ENCODE measurements at places on chromosomes 2 and 18.

DNA sequence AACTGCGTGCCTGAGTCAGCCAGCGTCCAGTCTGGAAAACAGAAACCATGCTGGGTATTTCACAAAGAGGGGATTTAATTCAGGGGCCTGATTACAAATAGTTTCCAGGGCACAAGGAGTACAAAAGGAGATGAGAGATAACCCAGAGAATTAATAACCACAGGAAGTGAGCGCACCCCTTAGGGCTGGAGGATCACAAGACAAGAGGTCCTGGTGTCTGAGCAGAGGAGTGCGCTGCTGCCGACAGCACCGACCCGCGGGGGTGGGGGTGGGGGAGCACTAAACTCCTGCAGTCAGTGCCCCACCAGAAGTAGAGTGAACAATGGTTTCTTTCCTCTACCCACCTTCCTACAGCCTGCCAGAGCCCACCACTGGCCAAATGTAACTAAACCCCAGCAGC lies 20.8 kb upstream of the MAL start:
- DNase-seq = no peak

DNA sequence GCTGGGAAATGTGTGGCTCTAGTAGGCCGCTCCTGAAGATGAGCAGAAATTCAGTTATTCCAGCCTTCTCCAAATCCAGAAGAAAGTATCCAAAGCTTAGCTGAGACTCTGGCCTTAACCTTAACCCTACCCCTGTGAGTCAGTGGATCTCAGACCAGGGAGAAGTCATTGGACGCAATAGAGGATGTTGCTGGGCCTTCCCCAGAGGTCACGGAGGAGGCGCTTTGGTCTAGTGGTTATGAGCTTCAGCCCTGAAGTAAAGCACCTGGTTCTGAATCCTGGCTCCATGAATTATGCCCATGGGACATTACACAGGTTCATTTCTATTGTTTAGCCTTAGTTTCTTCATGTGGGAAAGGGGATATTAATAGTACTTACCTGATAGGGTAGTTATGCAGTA lies 24.0 kb downstream of the PKDCC start:
- no peak for DNase-seq

GRCh38 chr2:177234267-177234666 lies 21.7 kb downstream of the HNRNPA3 start:
- DNase-seq = no peak

- no peak for DNase-seq
Measured at GRCh38 chr2:241859017-241859435, 332 bp upstream of the PDCD1 start.

DNA sequence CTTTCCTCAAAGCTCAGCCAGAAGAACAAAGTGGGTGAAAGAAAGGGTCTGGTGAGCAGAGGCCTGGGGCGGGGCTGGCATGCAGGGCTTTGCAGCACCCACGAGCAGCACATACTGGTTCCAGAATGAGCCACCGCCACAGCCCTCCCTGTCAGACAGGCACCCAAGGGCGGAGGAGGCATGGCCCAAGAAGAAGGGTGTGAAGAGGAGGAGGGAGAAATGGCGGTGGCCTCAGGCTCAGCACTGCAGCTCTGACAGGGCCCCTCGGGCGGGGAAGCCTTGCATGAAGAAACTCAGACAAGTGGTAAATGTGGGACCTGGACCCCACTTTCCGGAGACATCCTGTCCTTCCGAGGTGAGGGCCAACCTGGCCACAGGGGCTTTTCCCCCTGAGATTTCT lies 15.7 kb downstream of the FAM228A start:
- no peak for DNase-seq

GRCh38 chr2:129165006-129165405 lies 814.5 kb upstream of the RAB6C start:
- DNase-seq = no peak

DNA sequence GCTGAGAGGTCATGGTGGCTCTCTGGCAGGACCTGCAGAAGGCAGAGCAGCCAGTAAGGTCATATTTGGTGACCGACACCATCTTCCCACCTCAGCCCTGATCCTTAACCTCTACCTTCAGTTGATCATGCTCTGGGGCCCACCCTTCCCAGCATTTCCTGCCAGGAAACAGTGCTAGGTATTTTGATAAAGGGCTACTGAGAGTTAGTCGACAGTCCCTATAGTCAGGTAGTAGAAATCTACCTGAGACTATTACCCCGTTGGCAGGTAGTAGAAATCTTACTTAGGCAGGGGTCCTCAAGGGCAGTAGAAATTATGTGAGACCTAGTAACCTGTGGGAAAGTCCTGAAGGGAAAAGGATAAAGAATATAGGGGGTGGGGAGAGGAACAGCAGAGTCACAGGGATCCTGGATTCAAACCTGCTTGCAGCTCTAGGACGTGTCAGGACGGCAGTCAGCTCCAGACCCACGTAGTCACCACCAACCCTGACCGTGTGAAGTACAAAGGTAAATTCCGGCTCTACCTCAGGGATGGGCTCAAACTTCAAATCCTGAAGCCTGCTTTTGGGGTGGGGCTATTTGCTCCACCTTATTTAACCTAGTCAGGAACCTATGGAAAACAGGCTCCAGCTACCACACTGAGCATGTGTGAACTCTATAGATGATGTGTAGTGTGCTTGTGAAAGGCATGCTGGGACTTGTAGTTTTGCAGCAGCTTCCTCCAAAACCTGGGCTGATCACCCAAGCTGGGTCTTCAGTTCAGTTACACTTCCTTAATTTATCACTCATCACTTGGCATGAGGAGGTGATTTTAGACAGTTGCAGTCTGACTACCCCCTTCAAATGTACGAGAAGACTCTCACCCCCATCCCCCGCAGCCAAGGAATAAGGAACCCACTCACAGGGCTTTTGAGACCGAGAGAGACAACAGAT lies at the start of gene DQX1:
Gene DQX1 (minus strand): TSS at position 515 of the 932 bp plus-strand sequence. CDS start 502 bp downstream, at position 13.
- DNase-seq = no peak

- DNase-seq = no peak
Measured at GRCh38 chr2:87401726-87402345, 346.1 kb upstream of the PLGLB2 start.

- no peak for DNase-seq
Measured at GRCh38 chr18:27948986-27949385, 227.9 kb downstream of the CDH2 start.

GRCh38 chr2:145484448-145485097 lies 964.7 kb upstream of the ZEB2 start:
- no peak for DNase-seq

- no peak for DNase-seq
Measured at GRCh38 chr2:70522627-70523026, 31.0 kb downstream of the TGFA start.

GRCh38 chr18:7567474-7568425 lies 634 bp downstream of the PTPRM start:
- no peak for DNase-seq

GRCh38 chr2:157301307-157301706 lies 24.3 kb downstream of the ERMN start:
- no peak for DNase-seq

DNA sequence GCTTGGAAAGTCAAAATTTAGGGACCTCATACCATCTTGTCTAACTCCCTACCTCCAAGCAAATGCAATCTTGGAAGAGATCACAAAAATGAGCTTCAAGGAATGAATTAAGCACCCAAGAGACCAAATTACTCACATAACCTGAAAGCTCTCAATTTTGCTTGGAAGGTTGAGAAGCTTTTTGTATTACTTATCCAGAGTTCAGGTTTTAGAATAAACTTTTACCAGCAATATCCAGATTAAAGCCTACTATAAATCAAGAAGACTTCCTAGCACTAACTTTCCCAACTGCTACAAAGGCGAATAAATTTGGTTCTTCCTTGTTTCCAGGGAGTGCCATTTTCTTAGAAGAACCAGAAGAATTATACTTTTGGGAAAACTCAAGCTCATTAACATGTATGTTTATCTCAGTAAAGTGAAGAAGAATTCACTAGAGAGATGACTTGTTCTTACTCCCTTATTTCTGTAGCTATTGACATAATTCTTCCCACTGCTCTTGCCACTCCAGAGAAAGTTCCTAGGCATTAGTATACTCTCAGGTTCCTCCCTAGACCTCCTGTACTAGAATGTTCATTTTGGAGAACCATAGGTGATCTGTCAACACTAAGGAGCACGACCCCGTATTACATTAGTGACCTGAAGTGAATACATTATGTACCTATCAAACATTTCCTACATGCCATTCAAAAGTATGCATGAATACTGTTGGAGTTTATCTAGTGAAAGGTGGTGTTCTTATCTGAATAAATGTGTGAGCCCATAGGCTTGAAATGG lies 18.0 kb upstream of the STPG4 start:
- no peak for DNase-seq

GRCh38 chr18:60978338-60978737 lies 354.9 kb upstream of the CDH20 start:
- no peak for DNase-seq

DNA sequence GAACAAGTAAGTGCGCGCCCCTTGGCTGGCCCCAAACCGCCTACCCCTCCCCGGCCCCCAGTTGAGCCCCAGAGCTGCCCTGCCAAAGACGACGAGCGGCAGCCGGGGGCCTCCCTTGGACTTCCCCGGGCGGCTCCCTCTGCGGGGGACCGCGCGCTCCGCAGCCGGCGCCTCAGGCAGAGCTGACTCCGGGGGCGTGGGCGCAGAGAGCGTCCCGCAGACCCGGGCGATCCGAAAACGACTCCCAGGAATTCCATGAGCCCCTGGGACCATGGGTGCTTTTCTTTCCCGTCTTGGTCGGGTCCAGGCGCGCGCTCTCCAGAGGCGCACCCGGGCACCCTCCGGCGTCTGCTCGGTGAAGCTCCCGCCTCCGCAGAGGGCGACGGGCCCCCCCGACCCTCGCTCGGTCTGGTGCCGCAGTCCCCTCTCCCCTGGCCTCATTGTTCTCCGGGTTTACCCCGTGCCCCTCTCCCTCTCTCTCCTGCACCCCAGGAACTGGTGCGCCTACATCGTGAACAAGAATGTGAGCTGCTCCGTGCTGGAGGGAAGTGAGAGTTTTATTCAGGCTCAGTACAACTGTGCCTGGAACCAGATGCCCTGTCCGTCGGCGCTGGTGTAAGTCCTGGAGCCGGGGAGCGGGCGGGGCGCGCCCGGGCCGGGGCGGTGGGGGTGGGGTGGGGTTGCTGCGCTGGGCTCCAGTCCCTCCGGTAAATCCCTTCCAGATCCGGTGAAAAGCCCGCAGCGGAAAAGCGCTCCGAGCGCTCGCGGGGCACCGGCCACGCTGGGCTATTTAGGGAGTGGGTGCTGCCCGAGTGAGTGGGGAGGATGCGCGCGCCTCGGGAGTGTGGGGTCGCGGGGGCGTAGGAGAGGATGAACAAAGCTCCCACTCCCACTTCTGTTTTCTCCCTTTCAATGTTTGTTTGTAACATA lies 776 bp downstream of the EMILIN2 start:
- DNase-seq = no peak

GRCh38 chr2:228038967-228039366 lies 142.5 kb downstream of the SPHKAP start:
- no peak for DNase-seq

DNA sequence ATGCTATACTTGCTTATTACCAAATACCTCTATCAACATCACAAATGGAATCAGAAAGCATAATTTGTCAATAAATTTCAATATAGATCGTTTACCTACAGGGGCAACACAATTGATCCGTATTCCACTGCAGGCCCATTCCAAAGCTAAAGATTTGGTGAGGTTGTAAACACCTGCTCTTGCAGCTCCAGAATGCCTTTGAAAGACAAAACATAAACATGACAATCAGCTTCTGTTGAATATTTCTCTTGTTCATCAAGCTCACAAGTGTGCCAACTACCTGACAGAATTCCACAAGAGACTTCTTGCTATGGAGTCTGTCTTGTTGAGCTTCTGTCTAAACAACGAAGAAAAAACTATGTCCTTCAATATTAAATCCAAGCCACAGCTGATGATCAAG lies 30.3 kb downstream of the PECR start:
- DNase-seq = no peak

GRCh38 chr18:66587430-66587829 lies 16.5 kb downstream of the CDH19 start:
- no peak for DNase-seq

- DNase-seq = peak; percentile 17
Measured at GRCh38 chr2:171260471-171261424, 100.1 kb upstream of the TLK1 start.

All from stimulated activated naive CD4-positive, alpha-beta T cell treated with Interleukin-2 at 50 U/mL for 16 hours (primary cell).